ENCODE measurements at places on chromosomes 7 and 10. TPM values are rescaled to one million over a fixed set of nuclear protein-coding genes. Genes with fewer than 3 reads are reported as not detected.

Gene LOXL4
- total RNA-seq: 9.7 TPM

Gene ZNF488
- total RNA-seq: 1.2 TPM

DNA sequence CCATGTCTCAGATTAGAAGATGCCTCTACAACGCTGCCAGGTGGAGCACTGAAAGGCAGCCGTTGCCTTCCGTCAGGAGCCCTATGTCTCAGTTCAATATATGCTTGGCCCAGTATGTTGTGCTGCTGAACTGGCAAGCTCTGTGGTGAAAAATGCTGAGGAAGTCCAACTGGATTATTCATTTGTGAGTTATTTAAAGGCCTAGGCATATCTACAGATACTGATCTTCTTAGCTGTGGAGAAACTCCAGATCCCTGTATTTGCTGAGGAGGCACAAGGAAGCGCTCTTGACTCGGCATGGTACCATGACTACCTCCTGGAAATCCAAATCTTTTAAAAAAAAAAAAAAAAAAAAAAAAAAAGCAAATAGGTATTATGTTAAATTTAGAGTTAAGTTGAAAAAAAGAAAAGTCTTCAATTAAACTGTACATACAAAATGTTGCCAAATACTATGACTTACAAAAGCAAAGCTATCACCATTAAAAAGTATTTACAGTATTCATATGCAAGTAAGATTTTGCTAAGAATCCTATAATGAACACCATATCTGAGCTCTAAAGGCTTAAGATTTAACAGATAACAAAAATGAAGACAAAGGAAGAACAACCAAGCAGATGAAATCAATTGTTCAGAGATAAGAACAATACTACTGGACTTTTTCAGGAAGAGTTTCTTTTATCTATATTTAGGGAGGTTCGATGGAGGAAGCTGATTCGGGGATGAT lies 152.4 kb downstream of the GALNT11 start:
- no peak overlapping the region for H3K4me3 ChIP-seq
- no peaks in the 10 kb centered on the region for H3K27me3 ChIP-seq
- peaks cover 57% of the 10 kb centered on the region for H3K36me3 ChIP-seq
- no peak overlapping the region for H3K27ac ChIP-seq
- no peaks in the 10 kb centered on the region for H3K4me1 ChIP-seq

DNA sequence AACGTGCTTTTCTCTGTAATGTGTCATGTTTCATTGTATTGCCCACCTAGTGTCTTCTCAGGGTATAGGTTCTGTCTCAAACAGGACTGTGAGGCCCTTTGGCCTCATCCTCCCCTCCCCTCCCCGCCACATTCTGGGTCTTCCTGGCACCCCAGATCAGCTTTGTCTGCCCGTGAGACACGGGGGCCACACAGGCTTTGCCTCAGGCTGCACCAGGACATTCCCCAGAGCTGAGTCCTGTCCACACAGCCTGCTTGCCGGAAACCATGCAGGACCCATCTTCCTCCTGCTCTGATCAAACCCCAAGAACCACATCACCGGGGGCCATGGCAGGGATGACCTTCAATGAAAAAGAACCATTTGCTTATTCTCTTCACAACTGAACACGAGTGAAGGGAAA lies 18.6 kb downstream of the MAT1A start:
- no peaks in the 10 kb centered on the region for H3K27me3 ChIP-seq
- no peak overlapping the region for H3K4me3 ChIP-seq
- peaks cover 2% of the 10 kb centered on the region for H3K4me1 ChIP-seq

Gene PRSS37
- not detected for total RNA-seq

DNA sequence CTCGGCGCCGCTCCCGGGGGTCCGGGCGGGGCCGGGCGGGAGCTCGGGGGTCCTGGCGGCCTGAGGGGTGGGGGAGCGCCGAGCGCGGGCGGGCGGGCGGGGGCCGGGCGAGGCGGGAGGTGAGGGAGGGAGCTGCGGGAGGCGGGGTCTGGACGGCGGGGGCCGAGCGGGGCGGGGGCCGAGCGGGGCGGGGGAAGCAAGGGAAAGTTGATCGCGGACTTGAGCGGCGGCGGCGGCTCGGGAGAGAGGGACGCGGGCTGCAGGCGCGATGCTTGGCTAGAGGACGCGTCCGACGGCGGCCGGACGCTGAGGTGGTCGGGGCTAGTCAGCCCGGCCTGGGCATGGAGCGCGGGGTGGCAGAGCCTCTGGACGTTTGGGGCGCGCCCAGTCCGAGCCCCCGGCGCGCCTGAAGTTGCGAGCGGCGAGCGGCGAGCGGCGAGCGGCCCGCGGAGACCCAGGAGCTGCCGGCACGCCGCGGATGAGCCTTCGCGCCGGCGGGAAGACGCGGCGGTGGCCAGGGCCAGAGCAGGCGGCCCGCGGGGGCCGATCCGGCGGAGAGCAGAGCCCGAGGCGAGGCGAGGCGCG lies at the start of gene CDH23:
TSS of gene CDH23 (plus strand) at position 210 of the 585 bp plus-strand sequence. CDS start 42,912 bp downstream, outside the sequence.
- H3K4me3 ChIP-seq: peak within 1 kb of the TSS; percentile 43
- H3K27ac ChIP-seq: no peak within 1 kb of the TSS
- peak; percentile 65 for DNase-seq
- peaks cover 17% of the 10 kb centered on the region for H3K4me1 ChIP-seq

DNA sequence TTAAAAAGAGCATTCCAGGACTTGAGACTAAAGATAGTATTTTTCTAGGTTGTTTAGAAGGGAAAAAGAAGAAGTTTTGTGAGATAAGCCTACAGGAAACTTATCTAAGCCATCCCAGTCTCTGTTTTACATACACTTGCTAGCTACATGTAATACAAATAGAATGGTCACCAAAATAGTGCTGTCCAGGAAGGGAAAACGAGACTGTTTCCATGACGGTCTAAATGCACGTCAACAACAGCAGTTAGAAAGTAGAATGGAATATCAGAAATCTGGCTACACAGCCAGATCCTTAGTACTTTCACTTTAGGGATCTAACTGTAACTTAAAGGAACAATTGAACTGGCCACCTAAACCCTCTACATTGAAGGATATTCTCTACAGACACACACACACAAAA lies 117.6 kb downstream of the TSPAN12 start:
- H3K4me3 ChIP-seq: no peak overlapping the region
- H3K36me3 ChIP-seq: no peaks in the 10 kb centered on the region

DNA sequence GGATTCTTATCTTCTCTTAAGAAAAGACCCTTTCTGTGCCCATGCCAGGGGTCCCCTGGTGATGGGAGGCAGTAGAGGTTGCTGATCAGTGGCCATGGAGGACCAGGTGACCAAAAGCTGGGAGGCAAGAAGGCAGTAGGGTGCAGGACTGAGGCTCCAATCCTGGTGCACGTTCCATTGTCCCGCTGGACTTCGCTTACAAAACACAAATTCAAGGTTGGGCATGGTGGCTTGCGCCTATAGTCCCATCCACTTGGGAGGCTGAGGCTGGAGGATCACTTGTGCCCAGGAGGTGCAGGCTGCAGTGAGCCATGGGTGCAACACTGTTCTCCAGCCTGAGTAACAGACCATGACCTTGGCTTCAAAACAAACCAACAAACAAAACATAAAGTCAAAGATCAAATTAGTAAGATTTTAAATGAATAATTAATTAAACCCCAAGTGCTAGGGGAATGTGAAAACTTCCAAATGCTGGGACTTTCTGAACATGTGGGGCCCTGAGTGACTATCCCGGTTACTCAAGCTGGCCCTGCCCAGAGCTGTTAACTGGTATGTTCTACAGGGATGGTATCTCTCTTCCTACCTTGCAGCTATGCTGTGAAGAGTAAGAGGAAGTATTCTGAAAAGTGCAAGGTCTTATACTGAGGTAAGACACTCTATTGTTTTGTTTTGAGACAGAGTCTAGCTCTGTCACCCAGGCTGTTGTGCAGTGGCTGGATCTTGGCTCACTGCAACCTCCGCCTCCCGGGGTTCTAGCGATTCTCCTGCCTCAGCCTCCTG lies 97.6 kb downstream of the LYZL2 start:
- no peaks in the 10 kb centered on the region for H3K36me3 ChIP-seq
- peaks cover 2% of the 10 kb centered on the region for H3K4me1 ChIP-seq
- H3K27ac ChIP-seq: no peak overlapping the region
- no peak overlapping the region for H3K4me3 ChIP-seq
- H3K27me3 ChIP-seq: no peaks in the 10 kb centered on the region
- DNase-seq: no peak

- no peaks in the 10 kb centered on the region for H3K4me1 ChIP-seq
- H3K36me3 ChIP-seq: no peaks in the 10 kb centered on the region
- no peak overlapping the region for H3K27ac ChIP-seq
- H3K27me3 ChIP-seq: no peaks in the 10 kb centered on the region
- no peak for DNase-seq
Measured at GRCh38 chr10:18230794-18231193, 90.6 kb downstream of the CACNB2 start.

Gene CLDN15
- 4.3 TPM for total RNA-seq

DNA sequence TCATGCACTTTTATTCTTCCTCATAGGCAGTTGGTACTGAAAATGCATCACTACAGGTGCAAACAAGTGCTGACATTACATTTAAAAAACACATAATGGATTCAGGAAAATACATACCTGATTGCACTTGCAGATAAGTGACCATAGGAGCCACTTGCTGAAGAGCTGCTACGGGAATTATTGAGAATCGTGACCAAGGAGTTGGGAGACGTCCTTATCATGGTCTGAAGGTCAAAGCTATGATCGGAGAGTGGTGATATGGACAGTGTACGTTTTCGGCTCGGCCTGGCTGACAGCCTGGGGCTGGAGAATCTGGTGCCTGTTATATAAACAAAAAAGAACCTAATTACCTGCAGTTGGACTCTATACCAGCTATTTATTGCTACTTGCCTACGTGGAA lies 197.1 kb downstream of the GLI3 start:
- peaks cover 35% of the 10 kb centered on the region for H3K36me3 ChIP-seq
- no peak for DNase-seq
- no peaks in the 10 kb centered on the region for H3K27me3 ChIP-seq
- no peak overlapping the region for H3K27ac ChIP-seq

GRCh38 chr7:22561321-22561811 lies 61.4 kb upstream of the STEAP1B start:
- peak overlapping the region; percentile 89 for H3K27ac ChIP-seq
- H3K27me3 ChIP-seq: peaks cover 4% of the 10 kb centered on the region
- DNase-seq: peak; percentile 98
- H3K4me3 ChIP-seq: no peak overlapping the region
- H3K4me1 ChIP-seq: peaks cover 51% of the 10 kb centered on the region
- H3K36me3 ChIP-seq: no peaks in the 10 kb centered on the region

Gene C10orf105
- 0.09 TPM for total RNA-seq

DNA sequence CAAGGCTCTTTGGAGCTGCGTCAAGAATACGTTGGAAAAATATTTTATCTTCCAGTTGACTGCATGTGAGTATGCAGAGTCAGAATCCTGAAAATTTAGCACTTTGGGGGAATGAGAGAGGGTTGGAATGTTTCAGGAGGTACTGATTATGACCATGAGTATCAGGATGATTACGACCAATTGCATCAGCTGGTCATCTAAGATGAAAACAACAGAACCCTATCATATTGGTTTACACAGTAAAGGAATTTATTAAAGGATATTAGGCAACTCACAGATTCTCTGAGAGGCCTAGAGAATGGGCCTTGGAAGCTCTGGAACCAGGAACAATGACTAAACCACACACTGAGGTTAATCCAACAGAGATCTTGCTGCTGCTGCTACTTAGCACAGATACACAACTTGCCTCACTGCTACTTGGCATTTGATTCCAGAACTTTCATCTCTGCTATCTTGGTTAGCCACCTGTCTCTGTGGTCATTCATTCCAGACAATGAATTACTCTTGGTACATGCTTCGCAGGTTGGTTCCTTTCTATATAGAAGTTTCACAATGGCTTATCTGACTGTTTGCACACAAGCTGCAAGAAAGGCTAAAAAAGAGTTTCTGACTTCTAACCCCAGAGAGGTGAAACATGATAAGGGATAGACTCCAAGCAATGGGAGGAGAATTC lies 68.0 kb upstream of the CTTNBP2 start:
- H3K4me1 ChIP-seq: no peaks in the 10 kb centered on the region
- H3K36me3 ChIP-seq: no peaks in the 10 kb centered on the region
- no peaks in the 10 kb centered on the region for H3K27me3 ChIP-seq
- no peak for DNase-seq
- H3K27ac ChIP-seq: no peak overlapping the region
- no peak overlapping the region for H3K4me3 ChIP-seq

Gene C10orf143
- total RNA-seq: 1.1 TPM

DNA sequence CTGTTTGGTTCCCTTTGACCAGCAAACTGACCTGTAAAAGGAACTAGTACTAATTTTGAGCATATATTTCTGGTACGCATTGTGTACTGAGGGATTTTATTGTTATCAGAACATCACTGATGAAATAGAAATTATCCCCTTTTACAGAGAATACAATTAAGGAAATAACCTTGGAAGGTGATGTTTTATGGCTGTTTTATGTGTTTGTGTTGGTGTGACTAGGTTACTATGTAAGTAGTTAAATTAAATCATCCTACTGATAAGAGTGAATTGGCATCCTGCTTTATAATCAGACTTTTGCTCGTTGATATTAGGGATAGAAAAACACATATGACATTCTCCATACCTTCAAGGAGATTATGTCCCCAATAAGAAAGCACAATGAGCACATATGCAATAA lies 596.6 kb downstream of the SORCS3 start:
- no peaks in the 10 kb centered on the region for H3K36me3 ChIP-seq
- H3K27ac ChIP-seq: no peak overlapping the region
- no peaks in the 10 kb centered on the region for H3K27me3 ChIP-seq
- H3K4me3 ChIP-seq: no peak overlapping the region
- H3K4me1 ChIP-seq: no peaks in the 10 kb centered on the region

Gene PKD2L1
- total RNA-seq: 0.04 TPM

GRCh38 chr7:129536323-129536722 lies 34.0 kb downstream of the SMKR1 start:
- H3K36me3 ChIP-seq: no peaks in the 10 kb centered on the region
- H3K27ac ChIP-seq: no peak overlapping the region
- no peaks in the 10 kb centered on the region for H3K4me1 ChIP-seq

Gene CYP26C1
- 0.09 TPM for total RNA-seq

- H3K36me3 ChIP-seq: peaks cover 4% of the 10 kb centered on the region
- no peaks in the 10 kb centered on the region for H3K4me1 ChIP-seq
- H3K27ac ChIP-seq: no peak overlapping the region
Measured at GRCh38 chr10:29446327-29446726, 157.5 kb downstream of the LYZL1 start.

Gene WAPL
- 31.2 TPM for total RNA-seq

GRCh38 chr7:33130184-33130583 lies 820 bp downstream of the BBS9 start:
- H3K36me3 ChIP-seq: no peaks in the 10 kb centered on the region
- H3K4me1 ChIP-seq: peaks cover 3% of the 10 kb centered on the region
- H3K4me3 ChIP-seq: peak overlapping the region; percentile 78
- DNase-seq: peak; percentile 24
- H3K27me3 ChIP-seq: no peaks in the 10 kb centered on the region

Gene ZNF800
- total RNA-seq: 33.2 TPM

- H3K4me1 ChIP-seq: peaks cover 6% of the 10 kb centered on the region
- H3K4me3 ChIP-seq: no peak overlapping the region
- H3K27ac ChIP-seq: no peak overlapping the region
- no peaks in the 10 kb centered on the region for H3K36me3 ChIP-seq
Measured at GRCh38 chr7:91029688-91030087, 234.5 kb upstream of the FZD1 start.

DNA sequence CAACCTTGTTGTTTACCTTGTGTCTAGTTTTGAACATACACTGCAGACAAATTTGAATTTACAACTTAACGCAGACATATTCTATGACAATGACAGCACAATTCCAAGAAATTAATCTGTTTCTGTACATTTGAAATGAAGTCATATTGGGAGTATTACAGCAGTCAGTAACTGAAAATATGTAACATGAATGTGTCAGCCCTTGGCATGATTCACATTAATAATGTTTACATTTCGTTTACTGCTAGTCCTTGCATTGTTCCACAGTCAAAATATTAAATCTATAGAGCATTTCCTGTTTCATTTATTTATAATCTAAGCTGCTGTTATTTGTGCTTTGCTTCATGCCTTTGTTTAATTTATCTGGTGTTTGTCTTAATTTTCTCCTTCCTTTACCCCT lies 80.4 kb downstream of the NOC3L start:
- no peak overlapping the region for H3K27ac ChIP-seq
- peaks cover under 1% of the 10 kb centered on the region for H3K4me1 ChIP-seq
- DNase-seq: no peak
- no peak overlapping the region for H3K4me3 ChIP-seq
